AG04449 (cell line): ENCODE measurements at places on chromosomes 6 and 20.
A peak's percentile ranks its signal among the peaks of the same experiment; 100 is the strongest.

GRCh38 chr6:80434691-80435350 lies 328.4 kb downstream of the BCKDHB start:
- DNase-seq: no peak

GRCh38 chr20:63270606-63271325 lies 1.8 kb upstream of the ARFGAP1 start:
- no peak for DNase-seq

- DNase-seq: no peak
These were observed 2.6 kb downstream of the NCOA5 start for GRCh38 chr20:46087161-46087560.

DNA sequence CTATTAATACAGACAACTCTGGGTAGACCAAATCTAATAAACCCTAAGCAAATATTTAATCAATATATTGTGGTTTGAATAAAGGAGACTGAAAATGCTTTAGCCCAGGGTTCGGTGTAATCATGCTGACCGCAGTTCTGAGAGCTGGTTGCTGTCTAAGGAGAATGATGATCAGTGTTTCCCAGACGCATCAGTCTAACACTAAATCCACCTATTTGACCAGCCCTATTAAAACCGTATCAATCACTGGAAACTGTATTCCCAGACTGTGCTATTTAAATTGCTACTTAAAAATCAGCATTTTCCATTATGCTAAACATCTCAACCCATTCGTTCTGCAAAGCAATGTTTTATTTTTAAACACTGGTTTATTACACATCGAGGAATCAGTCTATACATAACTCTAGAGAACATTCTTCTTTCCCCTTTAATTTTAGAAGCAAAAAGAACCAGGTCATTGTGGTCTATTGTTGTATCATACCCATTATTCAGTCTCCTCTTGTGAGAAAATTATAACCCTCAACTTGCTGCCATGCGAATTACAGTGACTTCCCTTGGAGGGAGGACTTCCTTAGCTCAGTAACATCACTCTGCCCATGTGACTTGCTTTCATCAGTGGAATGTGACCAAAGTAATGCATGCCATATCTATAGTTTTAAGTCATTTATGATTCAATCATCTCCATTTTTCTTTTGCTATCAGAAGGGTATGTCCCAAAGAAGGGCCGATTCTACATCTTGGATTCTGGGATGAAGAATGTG lies 515.2 kb upstream of the JAG1 start:
- DNase-seq: no peak

GRCh38 chr20:4502756-4503155 lies 219.0 kb upstream of the PRND start:
- DNase-seq: no peak

DNA sequence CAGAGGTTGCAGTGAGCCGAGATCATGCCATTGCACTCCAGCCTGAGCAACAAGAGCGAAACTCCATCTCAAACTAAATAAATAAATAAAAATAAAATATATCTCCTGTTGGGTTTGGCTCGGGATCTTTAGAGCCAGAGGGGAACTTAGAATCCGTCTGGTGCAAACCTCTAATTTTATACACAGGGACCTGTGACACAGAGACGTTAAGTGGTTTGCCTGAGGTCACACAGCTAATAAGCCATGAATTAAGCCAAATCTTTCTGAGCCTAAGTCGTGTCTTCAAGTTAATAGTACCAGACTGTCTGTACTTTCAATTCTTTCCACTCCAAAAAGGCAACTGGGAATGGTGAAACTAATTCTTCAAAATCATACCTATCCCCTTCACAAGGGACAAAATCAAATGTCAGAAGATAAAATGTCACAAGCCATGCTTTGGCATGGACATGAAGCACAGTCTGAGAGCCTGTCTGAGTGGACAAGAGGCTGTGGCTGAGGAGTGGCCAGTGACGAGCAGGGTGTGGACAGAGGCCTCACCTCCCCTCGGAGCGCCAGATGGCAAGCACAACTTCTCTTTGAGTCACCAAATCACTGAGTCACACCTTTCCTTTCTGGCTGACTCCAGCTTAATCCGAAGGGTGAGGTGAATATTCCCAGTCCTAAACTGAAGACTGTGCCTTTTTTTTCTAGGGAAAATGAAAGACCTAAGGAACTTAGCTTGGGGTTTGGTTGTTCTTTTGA lies 177.4 kb downstream of the TFAP2A start:
- no peak for DNase-seq

DNA sequence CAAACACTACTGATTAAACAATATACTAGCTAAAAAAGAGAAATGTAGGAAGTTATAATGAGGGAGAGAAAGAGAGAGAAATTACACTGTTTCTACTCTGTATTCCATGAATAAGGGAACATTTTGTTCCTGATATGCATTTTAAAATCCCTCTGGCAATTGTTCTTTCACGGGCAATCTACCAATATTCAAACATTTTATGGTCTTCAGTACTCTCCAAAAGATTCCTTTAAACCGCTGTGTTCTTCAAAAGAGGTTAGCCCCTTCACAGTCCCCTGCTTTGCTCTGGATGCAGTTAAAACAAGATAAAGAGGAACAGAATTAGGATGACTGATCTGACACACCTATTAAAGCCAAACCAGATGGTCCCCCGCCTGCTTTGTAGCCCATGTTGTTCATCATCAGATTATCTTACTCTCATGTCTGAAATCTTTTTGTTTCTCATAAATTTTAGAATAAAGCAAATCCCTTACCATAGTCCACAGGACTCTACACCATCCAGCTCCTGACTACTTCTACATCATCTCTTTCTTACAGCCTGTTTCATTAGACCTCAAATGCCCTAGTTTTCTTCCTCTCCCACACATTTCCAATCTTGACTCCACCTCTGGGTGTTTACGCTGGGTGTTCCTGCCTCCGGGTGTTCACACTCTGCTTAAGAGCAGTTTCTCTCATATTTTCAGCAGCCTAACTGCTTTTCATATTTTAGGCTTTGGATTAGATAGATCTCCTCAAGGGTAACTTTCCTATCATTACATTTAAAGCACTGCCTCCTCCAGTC lies 399.7 kb downstream of the COL12A1 start:
- no peak for DNase-seq

- no peak for DNase-seq
These were observed 17.1 kb downstream of the DIDO1 start for GRCh38 chr20:62908971-62909791.

DNA sequence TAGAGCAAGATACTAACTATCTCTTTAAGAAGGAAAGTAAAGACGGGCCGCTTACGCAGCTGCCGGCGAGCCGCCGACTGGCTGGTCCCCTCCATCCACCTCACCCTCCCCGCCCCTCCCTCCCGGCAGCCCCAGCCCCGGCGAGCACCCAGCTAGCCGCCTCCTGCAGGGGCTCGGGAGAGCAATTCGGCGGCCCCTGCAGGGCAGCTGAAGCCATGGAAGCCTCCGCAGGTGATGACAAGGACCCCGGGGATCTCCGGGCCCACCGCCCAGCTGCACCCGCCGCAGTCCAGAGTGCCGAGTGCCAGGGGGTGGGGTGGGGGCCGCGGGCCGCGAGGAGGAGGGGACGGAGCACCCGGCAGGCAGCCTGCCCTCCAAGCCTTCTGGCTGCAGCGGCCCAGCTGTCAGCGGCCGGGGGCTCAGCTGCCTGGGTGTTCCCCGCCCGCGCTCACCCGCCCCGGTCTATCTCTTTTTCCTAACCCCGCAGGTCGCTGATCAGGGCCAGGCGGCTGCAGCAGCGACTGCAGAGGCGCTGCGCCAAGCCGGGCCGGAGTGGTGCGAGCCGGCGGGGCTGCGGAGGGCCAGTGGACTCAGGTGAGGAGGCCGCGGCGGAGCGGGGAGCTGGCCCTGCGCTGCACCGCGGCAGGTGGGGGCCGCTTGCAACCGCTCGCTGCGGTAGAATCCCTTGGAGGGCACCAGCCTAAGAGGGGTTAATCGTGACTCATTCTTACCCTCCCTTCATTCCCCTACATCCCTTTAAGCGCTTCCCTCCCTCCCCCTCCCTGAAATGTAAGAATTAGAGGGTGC lies at the start of gene SNPH:
SNPH (plus strand) TSS at position 128 of the 807 bp plus-strand sequence. CDS start 29,946 bp downstream, outside the sequence.
- no peak for DNase-seq

DNA sequence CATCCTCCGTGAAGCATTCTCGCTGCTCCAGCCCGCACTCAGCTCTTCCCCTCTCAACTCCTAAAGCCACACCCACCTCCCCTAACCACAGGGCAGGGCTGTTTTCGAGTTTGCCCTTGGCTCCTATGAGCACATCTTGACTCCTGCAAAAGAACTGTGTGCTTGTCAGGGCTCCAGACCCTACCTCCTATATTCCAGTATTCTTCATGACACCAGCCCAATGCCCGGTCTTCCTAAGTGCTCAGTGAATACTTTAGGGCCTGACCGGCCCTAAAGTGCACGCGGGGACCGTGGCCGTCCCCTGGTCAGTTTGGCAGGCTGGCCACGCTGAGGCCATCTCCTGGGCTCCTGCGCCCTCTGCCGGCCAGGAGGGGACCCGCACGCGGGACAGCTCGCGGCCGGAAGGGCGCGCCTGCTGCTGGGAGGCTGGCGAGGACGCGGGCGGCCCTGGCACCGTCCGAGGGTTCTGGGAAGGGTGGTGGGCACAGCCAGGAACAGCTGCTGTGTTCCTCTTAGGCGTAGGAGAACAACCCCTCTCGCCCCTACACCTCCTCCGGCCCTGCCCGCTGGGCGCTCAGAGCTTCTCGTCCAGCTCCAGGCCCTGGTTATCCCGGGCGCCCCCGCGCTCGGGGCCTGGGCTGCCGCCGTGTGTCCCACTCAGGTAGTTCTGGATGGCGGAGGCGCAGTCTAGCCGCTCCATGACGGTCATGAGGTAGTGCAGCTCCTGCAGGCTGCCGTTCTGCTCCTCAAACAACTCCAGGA lies 11.0 kb downstream of the UNC5CL start:
- DNase-seq: no peak

- no peak for DNase-seq
These were observed 645 bp downstream of the DDX39B start for GRCh38 chr6:31541059-31541657.

- DNase-seq: no peak
These were observed at the start of gene TFAP2C for GRCh38 chr20:56628873-56629463. Gene TFAP2C, plus strand, starts transcription at chr20:56629306. Its CDS starts 239 bp downstream, at chr20:56629545.

GRCh38 chr20:44962483-44962882 lies 2.3 kb upstream of the TOMM34 start:
- DNase-seq: no peak

GRCh38 chr6:134739299-134740026 lies 210.4 kb downstream of the ALDH8A1 start:
- DNase-seq: no peak

DNA sequence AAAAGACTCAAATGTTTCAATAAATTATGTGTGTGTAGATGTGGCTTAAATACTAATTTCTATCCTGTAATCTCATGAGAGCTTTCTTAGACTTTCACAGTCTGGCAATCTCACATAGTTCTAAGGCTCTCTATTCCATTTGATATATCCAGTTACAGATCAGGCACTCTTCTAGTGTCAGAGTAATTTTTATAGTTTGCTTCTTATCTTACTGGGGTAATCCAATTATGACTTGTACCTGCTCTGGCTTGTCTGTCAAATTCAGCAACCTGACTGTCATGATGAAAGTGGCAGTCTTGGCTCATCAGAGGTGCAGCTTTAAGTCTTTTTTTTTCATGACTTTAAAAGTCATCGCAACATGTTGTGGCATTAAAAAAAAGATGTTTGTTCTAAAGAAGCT lies 513.2 kb upstream of the MAN1A1 start:
- DNase-seq: no peak

DNA sequence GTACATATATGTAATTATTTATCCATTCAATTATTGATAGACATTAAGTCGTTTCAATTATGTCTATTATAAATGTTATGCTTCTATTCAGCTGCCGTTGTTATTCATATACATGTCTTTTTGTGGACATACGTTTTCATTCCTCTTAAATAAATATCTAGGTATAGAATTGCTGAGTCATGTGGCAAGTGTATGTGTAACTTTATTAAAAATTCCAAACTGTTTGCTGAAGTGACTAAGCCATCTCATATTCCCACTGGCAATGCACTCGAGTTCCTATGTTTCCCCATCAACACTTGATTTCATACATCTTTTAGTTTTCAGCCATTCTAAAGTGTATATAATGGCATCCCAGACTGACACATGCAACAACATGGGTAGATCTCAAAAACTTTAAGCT lies 739.7 kb upstream of the POU3F2 start:
- no peak for DNase-seq

DNA sequence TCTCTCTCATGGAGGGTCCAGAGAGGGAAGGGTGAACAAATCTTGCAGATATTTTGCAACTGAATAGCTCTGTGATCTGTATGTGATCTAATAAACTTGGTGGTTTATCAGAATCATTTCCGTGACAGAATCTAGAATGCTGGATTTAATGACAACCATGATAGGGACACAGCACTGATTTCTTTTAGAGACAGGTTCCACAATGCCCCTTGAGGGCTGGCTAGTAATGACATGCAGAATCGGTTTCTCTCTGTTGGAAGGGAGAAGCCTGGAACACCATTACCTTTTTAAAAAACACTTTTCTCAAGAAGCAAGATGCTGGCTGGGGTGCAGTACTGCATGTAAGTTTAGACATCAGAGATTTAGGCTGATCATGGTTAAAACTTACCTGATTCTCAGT lies 313.4 kb downstream of the CDH26 start:
- DNase-seq: no peak

- no peak for DNase-seq
These were observed 178.7 kb downstream of the TAF4 start for GRCh38 chr20:61886721-61887595.

DNA sequence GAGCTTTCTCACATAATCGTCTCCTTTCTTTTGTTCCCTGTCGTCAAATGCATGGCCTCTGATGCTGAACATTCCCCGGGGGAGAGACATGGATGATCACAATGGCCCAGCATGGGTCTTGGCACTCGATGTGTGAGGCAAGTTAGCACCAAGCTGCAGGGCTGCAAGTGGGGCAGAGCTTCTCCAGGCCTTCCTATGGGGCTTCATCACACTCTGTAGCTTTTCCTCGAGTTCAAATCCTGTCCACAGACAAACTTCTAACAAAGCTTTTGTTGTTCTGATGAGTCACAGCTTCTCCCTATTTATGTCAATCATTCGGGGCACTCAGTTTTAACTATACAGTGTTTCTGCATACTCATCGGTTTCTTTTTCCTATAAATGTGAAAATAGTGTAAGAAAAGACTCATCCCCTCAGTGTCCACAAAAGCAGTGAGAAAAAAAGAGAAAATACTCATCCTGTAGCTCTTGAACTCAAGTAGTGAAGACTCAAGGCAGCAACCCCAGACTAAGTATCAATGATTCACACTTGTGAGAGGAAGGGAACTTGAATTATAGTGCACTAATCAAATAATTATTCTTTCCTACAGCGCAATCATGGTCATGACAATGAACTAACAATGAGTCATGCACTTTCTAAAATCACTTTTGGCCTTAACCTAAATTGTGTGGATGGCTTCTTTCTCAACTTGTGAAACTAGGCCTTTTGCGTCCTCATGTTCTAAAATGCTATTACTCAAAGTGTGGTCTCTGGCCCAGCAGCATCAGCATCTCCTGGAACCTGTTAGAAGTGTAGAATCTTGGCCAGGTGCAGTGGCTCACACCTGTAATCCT lies 68.4 kb upstream of the NOX3 start:
- peak; percentile 24 for DNase-seq

GRCh38 chr6:104855507-104855906 lies 4.2 kb downstream of the HACE1 start:
- no peak for DNase-seq

- DNase-seq: no peak
These were observed 290.0 kb upstream of the JAG1 start for GRCh38 chr20:10963717-10964266.
